ENCODE measurements at places on chromosomes 3 and 15.

GRCh38 chr3:42855219-42855546 lies 20.5 kb downstream of the CYP8B1 start:
- no peak for DNase-seq

GRCh38 chr3:172303181-172303580 lies 145.1 kb downstream of the GHSR start:
- no peak for DNase-seq

GRCh38 chr3:190261015-190261414 lies 61.2 kb downstream of the CLDN1 start:
- DNase-seq = no peak

GRCh38 chr3:165532851-165533250 lies 304.4 kb downstream of the BCHE start:
- DNase-seq = no peak

All from activated T-cell treated with anti-CD3 and anti-CD28 coated beads for 1 hour (primary cell).